ENCODE measurements at places on chromosomes 5 and 9.

- no peaks in the 10 kb centered on the region for H3K27me3 ChIP-seq
- no peak overlapping the region for H3K4me3 ChIP-seq
- no peak overlapping the region for H3K27ac ChIP-seq
- H3K36me3 ChIP-seq, result no peaks in the 10 kb centered on the region
- no peak for DNase-seq
Measured at GRCh38 chr9:8653855-8654254, 854.3 kb upstream of the DMAC1 start.

DNA sequence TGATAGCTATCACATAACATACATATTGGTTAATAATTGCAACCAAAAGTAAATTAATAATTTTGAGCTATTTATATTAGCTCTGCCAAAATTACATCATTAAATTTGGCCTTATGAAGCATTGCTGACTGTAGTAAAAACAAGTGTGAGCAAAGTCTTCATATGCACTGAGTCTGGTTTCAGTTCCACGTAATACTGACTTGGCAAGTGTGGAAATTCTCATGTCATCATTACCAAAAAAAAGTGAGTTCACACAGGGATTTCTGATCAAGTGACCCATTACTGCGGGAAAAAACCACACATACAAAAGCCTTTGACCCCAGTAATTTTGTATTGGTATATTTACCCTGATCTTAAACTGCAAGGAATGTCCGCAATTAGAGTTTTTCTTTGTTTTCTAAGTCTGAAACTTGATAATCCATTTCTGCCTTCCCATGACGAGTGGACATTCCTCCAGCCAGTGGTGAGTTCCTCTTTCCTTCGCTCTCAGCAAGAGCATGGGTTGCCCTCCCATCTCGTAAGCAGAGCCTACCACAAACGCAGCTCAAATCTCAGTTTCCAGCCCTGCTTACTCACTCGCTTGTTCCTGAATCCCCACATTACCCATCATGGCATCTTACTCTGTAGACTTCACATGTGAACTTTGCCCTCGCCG is 220.2 kb upstream of the DMRT1 start:
- H3K27ac ChIP-seq, result no peak overlapping the region
- no peak for DNase-seq
- H3K4me1 ChIP-seq, result no peaks in the 10 kb centered on the region
- H3K4me3 ChIP-seq, result no peak overlapping the region
- H3K36me3 ChIP-seq, result no peaks in the 10 kb centered on the region

DNA sequence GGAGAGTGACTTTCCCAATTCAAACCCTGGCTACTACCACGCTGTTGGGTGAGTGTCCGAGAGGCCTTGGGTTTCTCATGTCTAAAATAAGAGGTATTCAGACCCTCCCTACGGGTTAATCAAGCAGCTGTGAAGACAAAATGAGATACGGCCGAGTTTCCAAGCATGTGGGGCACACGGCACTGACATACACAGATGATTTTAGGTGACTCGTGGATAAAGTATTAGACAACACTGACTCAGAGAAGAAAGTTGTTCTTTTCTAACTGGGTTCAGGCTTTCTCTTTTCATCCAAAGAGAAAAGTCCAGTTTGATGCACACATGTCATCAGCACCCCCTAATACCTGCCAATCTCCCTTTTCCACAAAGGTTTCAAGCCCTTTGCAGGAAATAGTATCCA is 15.6 kb downstream of the FOXI1 start:
- no peaks in the 10 kb centered on the region for H3K36me3 ChIP-seq
- DNase-seq, result no peak
- no peak overlapping the region for H3K27ac ChIP-seq
- no peak overlapping the region for H3K4me3 ChIP-seq
- peaks cover 5% of the 10 kb centered on the region for H3K27me3 ChIP-seq
- no peaks in the 10 kb centered on the region for H3K4me1 ChIP-seq

DNA sequence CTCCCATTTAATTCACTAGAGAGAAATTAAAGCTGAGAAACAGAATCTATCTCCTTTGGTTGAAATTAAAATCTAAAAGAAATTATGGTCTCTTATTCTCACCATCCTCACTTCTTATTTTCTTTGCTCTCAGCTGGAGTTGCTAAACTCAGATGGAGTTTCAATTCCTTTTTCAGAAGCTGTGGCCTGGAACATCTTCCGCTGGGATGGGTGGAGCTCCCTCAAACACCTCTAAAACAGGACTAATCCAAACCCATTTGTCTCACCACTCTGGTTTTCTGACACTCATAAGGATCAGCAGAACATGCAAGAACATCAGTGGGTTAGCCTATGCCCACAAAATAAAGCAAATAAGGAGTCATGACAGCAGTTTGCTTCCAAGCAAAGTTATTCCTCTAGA is 39.6 kb upstream of the CEP78 start:
- H3K4me3 ChIP-seq, result no peak overlapping the region
- peaks cover 10% of the 10 kb centered on the region for H3K36me3 ChIP-seq
- DNase-seq, result no peak
- H3K4me1 ChIP-seq, result peaks cover 39% of the 10 kb centered on the region
- peaks cover 3% of the 10 kb centered on the region for H3K27me3 ChIP-seq

DNA sequence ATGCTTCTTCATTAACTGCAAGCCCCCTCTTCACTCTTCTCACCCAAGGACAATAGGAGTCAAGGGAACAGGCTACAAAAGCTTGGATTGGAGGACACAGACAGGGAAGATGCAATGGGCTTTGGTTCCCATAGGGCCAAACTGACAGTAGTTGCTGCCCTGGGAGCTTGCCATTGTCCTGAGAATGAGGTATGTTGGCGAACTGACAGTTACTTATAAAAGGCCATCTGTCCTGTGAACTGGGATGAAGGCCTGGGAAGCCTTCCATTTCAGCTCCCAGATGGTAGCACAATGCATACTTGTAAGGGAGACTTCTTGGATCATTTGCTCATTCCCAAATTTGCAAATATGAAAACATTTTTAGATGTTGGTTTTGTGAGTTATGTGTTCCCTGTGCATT is 88.9 kb downstream of the SNCAIP start:
- H3K4me3 ChIP-seq, result no peak overlapping the region
- H3K27me3 ChIP-seq, result no peaks in the 10 kb centered on the region
- no peaks in the 10 kb centered on the region for H3K36me3 ChIP-seq
- no peak for DNase-seq
- no peak overlapping the region for H3K27ac ChIP-seq
- no peaks in the 10 kb centered on the region for H3K4me1 ChIP-seq

- no peak overlapping the region for H3K4me3 ChIP-seq
- no peak for DNase-seq
- no peaks in the 10 kb centered on the region for H3K36me3 ChIP-seq
- no peaks in the 10 kb centered on the region for H3K4me1 ChIP-seq
- H3K27me3 ChIP-seq, result peaks cover 3% of the 10 kb centered on the region
Measured at GRCh38 chr5:144040615-144041305, 129.7 kb downstream of the YIPF5 start.

DNA sequence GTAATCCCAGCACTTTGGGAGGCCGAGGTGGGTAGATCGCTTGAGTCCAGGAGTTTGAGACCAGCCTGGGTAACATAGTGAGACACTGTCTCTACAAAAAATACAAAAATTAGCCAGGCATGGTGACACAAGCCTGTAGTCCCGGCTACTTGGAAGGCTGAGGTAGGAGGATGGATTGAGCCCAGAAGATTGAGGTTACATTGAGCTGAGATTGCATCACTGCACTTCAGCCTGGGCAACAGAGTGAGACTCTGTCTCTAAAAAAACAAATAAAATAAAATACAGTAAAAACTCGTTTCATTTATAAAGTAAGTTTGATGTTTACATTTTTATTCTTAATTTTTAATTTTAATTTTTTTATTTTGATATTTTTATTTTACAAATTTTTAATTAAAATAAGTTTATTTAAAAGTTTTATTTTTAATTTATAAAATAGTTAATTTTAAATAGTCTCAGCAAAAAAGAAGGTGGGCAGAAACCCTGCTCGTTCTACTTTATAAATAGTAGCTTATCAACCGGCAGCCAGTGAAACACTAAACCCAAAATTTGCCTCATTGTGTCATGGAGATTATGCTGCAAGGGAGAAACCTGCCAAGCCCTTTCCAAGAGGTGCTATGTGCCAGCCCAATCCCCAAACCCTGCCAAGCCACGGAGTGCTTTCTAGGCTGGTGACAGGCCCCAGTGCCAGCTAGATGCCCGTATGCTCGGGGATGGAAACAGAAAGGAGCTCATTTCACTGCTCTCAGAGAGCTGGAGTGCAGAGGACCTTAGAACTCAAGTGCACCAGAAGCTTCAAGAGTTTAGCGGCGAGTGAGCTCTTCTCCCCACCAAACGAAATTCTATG is 38.9 kb downstream of the SERINC5 start:
- H3K27ac ChIP-seq, result no peak overlapping the region
- no peaks in the 10 kb centered on the region for H3K27me3 ChIP-seq
- no peak for DNase-seq
- peaks cover 36% of the 10 kb centered on the region for H3K4me1 ChIP-seq

- H3K36me3 ChIP-seq, result no peaks in the 10 kb centered on the region
- no peaks in the 10 kb centered on the region for H3K4me1 ChIP-seq
- no peak for DNase-seq
- H3K4me3 ChIP-seq, result no peak overlapping the region
- no peak overlapping the region for H3K27ac ChIP-seq
Measured at GRCh38 chr9:30677221-30677620, 1707.2 kb upstream of the ACO1 start.

DNA sequence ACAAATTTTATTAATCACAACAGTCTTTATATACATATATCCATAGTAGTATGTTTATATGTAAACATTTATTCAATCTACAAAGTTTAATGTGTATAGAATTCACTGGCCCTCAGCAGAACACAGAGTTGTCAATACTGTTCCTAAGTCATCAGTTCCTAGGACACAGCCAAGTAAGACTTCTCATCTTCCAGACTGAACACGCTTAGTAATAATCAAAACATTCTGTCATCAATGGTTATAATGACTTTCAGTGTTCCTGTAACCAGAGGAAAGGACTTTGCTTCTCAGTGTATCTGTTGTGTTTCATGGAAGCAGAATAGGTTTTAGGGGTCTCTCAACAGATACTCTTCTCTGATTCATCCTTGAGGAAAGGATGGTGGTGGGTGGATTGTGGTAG is 82.2 kb downstream of the SMIM23 start:
- no peak for DNase-seq
- no peak overlapping the region for H3K27ac ChIP-seq
- peaks cover 5% of the 10 kb centered on the region for H3K4me1 ChIP-seq
- H3K4me3 ChIP-seq, result no peak overlapping the region
- H3K36me3 ChIP-seq, result peaks cover 52% of the 10 kb centered on the region
- H3K27me3 ChIP-seq, result no peaks in the 10 kb centered on the region

- no peak overlapping the region for H3K27ac ChIP-seq
- no peak overlapping the region for H3K4me3 ChIP-seq
- DNase-seq, result no peak
- H3K36me3 ChIP-seq, result peaks cover 3% of the 10 kb centered on the region
- no peaks in the 10 kb centered on the region for H3K4me1 ChIP-seq
Measured at GRCh38 chr5:140795259-140795641, 598 bp downstream of the PCDHA2 start.

DNA sequence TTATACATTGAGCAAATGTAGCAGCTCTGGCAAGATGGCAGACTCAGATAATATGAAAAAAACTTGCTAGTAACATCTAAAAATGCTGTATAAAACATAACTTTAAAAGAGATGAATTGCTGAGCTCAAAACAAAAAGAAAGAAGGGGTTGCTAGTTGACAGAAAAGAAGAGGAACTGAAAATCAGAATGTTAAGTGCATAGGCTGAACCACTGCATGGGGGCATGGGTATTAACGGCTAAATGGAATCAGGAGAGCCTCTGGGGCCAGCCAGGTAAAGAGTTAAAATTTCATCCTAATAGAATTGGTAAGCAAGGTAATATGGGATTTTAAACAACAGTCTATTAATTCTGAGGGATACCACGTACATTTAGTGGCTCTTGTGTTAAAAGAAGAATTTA is 146.8 kb downstream of the SMC2 start:
- H3K4me1 ChIP-seq, result no peaks in the 10 kb centered on the region
- DNase-seq, result no peak
- H3K27ac ChIP-seq, result no peak overlapping the region
- H3K27me3 ChIP-seq, result no peaks in the 10 kb centered on the region
- H3K36me3 ChIP-seq, result no peaks in the 10 kb centered on the region

GRCh38 chr5:57185313-57185712 is 11.5 kb downstream of the GPBP1 start:
- H3K4me3 ChIP-seq, result peak overlapping the region; percentile 20
- H3K27ac ChIP-seq, result peak overlapping the region; percentile 23
- H3K36me3 ChIP-seq, result peaks cover 7% of the 10 kb centered on the region
- peaks cover 88% of the 10 kb centered on the region for H3K4me1 ChIP-seq
- no peak for DNase-seq

Data from immature natural killer cell (primary cell).